ENCODE measurements at places on chromosomes 1 and 21.

GRCh38 chr1:230693221-230693620 is 20.7 kb downstream of the AGT start:
- no peak for DNase-seq

- DNase-seq = no peak
These were observed 1.9 kb downstream of the PLA2G2F start for GRCh38 chr1:20141001-20141400.

DNA sequence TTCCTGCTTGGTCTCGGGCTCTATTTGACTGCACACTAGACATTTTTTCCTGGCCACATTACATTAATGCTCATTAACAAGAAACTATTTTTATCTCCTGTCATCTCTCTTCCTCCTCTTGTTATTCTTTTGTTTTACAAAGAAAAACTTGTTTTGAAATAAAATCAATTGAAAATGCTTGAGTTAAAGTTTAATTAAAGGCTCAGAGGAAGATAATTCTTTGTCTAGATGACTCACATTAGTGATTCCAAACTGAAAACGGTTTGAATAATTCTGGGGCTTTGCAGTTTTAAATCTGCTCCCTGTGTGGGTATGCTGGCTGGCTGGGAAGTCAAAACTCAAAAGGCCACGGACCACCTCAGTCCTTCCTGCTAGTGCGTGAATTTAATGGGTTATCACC is 29.6 kb downstream of the RGS5 start:
- DNase-seq = no peak

GRCh38 chr1:114078116-114078515 is 75.6 kb downstream of the SYT6 start:
- no peak for DNase-seq

DNA sequence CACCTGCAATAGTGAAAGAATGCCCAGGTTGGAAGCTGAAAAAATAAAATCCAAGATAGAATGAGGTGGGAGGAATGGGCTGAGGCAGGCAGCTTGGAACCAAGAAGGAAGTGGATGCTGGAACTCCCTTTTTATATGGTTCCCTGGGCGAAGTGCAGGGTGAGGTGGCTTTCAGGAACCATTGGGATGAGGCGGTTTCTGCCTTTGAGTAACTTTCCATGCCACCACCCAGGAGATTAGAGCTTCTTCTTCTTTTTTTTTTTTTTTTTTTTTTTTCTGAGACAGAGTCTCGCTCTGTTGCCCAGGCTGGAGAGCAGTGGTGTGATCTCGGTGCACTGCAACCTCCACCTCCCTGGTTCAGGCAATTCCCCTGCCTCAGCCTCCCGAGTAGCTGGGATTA is 17.8 kb upstream of the MRPS6 start:
- DNase-seq = no peak

DNA sequence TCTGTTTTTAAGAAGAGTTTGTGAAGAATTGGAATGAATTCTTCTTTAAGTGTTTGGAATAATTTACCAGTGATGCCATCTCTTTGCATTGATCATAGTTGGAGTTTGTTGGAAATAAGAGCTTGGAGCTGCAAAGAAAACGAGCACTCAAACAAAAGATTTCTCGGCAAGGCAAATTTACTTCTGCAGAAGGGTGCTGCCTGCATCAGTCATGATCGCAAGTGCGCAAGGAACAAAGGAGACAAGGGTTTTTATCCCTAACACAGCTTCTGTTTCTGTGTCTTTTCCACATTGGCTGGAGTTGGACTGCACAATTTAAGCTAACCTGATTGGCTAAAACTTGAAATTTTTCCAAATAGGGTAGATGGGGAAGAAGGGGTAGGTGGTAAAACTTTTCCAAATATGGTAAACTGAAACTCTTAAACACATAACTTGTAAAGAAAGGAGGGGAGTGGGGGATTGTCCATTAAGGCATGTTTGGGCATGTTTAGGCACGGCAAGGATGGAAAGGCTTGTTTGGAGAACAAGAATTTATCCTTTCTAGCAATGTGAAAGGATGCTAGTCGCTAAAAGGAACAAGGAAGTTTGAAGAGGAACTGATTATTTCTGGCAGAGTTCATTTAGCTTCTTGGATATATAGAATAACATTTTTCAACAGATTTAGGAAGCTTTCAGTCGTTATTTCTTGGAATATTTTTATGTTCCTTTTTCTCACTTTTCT is 3.5 kb upstream of the AADACL4 start:
- DNase-seq = no peak

DNA sequence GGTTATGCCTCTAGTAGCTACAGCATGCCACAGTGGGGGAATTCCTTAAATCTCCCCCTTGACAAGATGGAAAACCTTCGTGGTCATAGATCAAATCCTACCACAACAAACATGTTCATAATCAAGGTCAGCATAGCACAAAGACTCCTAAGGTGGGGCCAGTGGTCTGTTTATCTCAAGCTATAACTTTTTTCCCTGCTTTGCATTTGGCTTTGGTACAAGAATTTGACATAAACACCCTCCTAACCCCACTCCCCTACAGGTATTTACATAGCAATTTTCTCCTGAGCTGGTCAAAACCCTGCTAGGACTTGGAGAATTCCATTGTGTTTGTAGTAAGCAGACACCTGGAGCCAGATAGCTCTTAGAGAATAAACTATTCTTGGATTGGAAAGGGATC is 58.5 kb downstream of the HIVEP3 start:
- no peak for DNase-seq

DNA sequence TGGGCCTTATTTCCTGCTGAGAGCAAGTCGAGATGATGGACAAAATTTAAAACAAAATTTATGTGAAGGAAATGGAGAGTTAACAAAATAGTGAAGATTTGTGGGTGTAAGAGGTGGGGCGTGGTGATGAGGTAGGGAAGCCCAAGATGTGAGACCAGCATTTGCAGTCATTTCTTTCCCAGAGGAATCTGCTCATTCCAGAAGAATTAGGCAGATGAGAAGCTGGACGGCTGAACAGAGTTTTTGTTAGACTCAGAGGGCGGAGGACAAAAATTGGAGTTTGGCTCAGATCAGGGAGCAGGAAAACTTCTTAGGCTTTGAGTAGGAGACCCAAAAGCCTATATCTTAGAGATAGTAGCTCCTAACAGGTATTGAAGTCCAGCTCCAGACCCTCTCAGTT is 65.3 kb downstream of the CAMTA1 start:
- DNase-seq = no peak

- no peak for DNase-seq
These were observed 205.1 kb downstream of the TRABD2B start for GRCh38 chr1:47791879-47792608.

DNA sequence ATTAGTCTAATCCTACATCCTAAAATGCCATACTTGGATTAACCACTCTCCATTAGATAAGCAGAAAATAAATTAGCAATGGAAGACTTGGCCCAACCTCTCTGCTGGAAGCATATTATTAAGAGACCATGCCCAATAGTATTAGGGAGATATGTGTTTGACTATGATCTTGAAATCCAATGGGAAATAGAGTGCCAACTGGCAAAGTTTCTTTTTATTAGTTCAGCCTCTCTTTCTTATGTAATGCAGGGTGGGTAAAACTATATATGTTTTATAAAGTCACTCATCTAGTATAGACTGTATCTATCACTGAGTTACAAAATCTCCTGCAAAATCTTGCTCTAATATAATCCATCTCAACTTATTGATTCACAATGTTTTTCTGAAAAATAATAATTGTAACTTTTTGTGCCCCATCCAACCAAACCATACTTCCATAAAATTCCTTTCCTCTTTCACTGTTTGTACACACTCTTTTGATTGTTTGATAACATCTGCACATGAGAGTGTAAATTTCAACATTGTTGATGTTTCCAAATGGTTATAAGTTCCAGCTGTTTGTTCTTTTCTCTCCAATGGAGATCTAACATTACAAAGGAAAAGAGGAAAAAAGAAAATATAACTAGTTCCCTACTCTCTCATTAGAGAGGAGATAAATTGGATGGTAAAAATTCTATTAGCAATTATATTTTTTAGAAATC is 408.1 kb upstream of the ADGRL2 start:
- DNase-seq = no peak

DNA sequence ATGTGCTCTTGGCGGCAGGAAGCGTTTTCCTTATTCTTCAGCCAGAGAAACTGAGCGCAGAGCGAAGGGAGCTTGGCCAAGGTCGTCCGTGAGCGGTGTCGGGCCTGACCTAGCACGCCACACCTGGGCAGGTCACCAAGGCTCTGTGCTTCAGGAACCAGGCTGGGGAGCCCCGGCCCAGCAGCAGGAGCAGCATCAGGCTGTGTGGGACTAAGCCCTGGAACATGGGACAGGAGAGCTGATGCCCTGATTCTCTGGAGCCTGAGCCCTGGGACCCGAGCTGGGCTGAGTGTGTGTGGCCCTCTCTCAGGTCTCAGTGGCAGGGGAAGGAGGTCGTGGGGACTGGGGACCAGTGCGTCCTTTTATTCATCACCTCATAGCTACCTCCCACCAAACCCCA is 65.2 kb upstream of the ABCG1 start:
- no peak for DNase-seq

- DNase-seq = no peak
These were observed 15.5 kb downstream of the TRPM2 start for GRCh38 chr21:44368711-44369446.

GRCh38 chr1:12594966-12595756 is 22.8 kb downstream of the DHRS3 start:
- DNase-seq = no peak
